ENCODE measurements at places on chromosomes 3 and 15.

- DNase-seq, result no peak
Measured at GRCh38 chr15:96435022-96435421, 104.5 kb downstream of the NR2F2 start.

- no peak for DNase-seq
Measured at GRCh38 chr3:50620820-50621219, 3.9 kb downstream of the MAPKAPK3 start.

- no peak for DNase-seq
Measured at GRCh38 chr15:36903922-36904556, 196.3 kb downstream of the MEIS2 start.

GRCh38 chr3:149227591-149228268, 6.1 kb upstream of the CP start:
- no peak for DNase-seq

DNA sequence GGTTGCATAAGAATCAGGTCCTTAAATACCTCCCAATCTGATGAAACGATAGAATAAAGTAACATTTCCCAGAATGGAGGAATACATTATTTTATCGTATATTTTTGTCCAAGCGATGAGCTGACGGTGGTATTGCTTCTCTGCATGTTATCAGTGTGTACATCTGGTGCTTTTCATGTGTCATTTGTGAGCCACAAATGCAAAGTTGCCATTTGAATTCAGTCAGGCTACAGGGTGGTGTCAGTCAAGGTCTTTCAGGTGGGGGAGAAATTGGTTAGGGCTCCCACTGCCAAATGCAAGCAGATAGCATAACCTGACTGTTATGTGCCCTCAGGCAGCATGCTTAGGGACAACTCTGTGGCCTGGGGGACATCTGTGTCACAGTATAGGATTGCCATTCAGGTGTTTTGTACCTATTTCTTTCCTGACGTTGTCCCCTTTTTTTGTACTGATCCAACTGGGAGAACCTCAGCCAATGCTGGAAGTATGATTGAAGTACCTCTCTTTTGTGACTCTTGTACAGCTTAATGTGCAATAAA, 26.5 kb upstream of the TIMP4 start:
- no peak for DNase-seq

GRCh38 chr3:28151207-28151550, 90.2 kb upstream of the CMC1 start:
- DNase-seq, result no peak

GRCh38 chr3:56196700-56197099, 271.6 kb downstream of the ERC2 start:
- DNase-seq, result no peak
